ENCODE measurements at places on chromosomes 11 and 22.

DNA sequence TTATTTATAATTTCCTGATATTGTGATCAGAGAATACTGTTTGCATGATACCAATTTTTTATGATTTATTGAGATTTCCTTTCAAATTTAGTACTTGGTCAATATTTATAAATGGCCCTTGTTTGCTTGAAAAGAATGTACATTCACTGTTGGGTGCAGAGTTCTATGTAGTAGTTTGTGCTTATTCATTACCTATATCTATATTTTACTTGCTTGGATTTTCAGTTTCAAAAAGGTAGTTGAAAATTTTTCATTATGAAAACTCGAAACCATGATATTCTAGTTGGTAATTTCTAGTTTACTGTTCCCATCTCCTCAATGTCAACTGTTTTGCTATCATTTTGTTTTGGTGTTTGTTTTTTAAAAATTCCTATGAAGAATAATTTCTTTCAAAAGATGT, 155.7 kb downstream of the AASDHPPT start:
- DNase-seq: no peak

- no peak for DNase-seq
Measured at GRCh38 chr22:23695571-23696325, 4.9 kb downstream of the RGL4 start.

DNA sequence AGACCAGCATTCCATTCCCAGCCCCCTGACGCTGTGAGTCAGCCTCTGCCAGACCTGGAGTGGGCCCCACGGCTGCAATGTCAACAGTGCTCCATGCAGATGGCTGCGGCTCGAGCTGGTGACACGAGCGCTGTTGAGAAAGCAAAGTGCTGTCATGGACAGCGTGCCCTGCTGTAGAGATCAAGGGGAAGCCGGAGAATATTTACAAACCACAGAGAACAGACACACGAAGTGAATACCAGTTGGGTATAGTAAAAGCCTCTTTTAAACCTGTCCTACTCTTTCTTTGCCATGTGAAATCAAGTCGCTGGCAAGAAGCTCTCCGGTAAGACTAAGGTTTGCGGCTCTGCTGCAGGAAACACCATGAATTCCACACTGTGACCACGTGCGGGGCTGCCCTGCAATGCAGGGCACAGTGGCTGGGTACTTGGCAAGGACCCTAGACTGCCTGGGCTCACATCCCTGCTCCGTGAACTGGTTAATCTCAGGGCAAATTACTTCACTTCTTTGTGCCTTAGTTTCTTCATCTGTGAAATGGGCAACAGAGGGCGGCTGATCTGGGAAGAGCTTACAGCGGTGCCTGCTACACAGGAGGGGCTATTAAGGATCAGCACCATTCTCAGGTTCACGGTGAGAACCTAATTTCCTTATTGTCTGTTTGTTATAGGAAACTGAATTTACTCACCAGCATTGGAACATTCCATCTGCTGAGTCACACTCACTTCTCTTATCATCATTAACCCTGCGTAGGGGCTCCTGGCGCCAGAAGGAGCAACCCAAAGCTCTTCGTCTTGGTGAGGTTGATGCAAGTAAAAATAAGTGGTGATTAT, 27.8 kb upstream of the ELFN2 start:
- peak; percentile 77 for DNase-seq

DNA sequence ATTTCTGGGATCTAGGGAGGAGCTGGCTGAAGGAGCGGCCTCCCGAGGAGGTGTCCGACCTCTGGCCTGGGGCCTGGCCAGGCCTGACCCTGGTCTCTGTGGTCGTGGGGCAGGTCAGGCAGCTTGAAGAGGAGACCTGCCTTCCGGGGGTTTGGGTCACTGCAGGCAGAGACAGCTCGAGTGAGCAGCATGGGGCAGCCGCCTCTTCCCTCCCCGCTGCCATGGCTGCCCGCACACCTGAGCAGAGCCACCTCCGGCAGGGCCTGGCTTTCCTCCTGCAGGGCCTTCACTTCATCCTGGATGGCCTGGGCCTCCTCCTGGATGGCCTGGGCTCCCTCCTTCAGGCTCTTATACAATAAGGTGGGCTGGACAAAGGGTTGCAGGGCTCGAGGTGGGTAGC, 8.0 kb upstream of the NAALADL1 start:
- no peak for DNase-seq

DNA sequence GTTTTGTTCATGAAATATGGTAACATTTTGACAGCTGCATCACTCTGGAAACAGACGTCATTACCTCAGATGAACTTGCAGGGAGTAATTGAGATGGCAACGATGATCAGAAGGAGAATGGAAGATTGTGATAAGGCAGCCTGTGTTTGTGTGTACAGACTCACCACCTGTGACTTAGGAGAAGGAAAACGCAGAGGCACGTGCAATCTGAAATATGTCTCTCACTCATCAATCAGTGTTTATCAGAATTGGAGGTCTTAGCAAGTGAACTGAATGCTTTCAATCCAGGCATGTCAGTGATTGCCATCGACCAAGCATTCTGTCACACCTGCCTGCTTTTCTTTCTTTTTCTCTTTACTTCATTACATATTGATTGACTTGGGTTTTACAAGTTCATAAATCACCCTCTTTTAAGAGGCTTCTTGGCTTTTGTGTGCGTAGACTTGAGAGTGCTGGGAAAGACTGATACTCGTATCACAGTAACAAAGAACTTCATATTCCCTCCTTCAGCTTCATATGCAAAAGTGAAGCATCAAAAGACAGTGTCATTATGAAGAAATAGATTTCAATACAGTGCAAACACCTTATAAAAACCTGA, 24.6 kb downstream of the FAT3 start:
- DNase-seq: no peak

DNA sequence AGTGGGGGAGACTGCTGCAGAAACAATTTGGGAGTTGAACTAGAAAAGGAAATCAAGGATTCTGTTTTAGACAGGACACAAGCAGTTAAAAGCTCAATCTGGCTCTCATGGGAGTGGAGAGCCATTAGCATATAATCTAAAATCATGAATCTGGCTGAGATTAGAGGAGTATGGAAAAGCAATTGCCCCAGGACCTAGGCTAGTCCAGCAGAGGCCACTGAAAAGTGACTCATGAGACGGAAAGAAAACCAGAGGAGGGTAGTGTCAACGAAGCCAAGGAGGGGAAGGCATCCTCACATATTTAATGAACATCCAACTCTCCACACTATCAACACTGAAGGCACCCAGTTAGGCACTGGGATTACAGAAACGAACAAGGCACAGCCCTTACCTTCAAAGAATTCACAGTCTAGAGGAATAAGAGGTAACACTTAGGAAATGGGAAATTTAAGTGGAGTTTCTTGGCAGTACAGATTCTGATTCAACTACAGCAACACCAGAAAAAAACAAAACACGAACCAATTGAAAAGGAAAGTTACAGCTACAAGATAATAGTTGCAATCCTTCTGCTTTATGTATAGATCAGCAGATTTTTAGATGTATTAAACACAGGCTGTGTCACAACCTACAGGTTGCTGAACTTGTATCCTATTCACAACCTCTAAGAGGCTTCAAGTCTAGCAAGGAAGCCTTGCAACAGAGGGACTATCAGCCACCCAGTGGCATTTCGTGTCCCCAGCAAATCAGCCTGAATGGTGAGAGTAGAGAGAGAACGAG, 43.7 kb upstream of the CHST1 start:
- no peak for DNase-seq

DNA sequence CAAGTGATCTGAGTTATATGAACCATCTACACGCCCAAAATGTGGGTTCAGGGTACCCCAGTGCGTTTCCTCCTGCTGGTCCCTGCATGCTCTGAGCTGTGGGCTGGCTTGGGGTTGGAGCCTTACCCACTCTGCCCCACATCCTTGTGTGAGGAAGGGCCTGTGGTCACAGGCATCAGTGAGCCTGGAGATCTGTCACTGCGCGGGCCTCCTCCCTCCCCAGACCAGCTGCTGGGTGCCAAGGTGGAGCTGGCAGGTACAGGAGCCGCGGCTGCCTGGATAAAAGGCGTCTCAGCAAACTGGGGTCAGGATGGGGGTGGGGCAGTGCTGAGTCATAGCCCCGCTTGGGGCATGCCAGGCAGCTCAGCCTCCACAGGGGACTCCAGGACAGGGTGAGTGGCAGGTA, 17.9 kb downstream of the GNAZ start:
- peak; percentile 32 for DNase-seq

GRCh38 chr11:76151556-76152085, 54.7 kb downstream of the WNT11 start:
- no peak for DNase-seq

DNA sequence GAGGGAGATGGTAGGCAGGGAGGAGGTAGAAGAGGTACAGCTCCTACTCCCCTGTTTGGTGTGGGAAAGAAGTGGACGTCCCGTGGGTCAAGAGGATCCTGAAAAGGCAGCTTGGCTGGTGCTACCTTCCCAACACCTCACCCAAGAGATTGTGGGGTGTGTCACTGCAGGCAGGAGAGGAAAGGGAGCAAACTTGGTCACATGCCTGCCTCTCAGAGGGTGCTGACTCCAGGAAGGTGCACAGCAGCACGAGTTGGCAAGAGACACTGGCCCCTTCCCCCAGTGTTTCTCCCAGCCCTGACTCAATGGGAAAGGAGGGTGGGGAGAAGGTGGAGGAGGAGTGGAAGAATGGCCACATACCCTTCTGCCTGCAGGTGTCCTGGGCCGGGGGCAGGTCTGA, 99.6 kb downstream of the CSNK2A3 start:
- no peak for DNase-seq

DNA sequence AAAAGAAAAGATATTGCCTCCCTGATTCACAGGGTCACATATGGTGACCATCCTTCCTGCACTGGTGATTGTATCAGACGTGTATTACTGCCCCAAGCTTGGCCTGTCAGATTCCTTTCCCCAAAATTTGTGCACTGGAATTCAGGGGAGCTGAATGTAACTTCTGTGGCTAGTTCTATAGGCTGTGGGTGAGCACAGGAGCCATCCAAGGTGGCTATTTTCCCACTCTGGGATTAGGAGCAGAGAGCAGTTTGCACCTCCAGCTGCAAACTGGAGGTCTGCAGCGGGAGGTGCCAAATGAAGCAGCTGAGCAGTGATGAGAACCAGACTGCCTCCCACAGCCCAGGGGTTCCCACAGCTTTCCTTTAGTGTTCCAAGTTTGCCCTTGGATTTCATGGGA, 124.2 kb upstream of the PITPNB start:
- no peak for DNase-seq

GRCh38 chr22:17862646-17863181, 88.4 kb upstream of the BID start:
- DNase-seq: no peak

GRCh38 chr11:125182573-125182972, 18.0 kb downstream of the PKNOX2 start:
- DNase-seq: no peak

- DNase-seq: no peak
Measured at GRCh38 chr11:125315079-125315740, 150.7 kb downstream of the PKNOX2 start.

DNA sequence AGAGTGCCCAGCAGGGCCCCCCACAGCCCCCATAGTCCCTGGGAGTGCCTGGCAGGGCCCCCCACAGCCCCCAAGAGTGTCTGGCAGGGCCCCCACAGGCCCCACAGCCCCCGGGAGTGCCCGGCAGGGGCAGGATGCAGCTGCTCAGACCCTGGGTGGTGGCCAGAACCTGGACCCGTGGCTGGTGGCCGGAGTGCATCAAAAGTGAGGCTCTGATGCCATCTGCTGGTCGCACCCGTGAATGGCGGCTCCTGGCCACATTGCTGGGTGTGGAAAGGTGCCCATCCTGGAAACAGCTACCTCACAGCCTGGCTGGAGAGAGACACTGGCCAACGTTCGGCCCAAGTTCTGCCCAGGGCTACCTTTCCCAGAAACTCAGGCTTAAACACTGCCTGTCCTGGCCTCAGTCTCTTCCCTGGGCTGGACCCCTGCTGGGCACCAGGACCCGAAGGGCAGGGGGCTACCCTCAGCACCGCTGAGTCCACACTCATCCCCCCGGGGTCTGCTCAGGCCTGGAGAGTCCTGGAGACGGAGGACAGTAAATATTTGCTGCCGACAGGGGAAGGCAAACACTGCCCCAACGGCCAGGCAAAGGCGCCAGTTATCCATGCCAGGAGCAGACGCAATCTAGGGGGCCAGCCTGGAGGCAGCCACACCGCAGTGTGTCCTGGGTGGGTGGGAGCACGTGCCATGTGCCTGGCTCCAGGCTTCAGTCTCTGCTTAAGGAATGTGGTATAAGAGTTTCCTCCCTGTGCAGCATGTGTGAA, 4.4 kb downstream of the INS start:
- peak; percentile 51 for DNase-seq

DNA sequence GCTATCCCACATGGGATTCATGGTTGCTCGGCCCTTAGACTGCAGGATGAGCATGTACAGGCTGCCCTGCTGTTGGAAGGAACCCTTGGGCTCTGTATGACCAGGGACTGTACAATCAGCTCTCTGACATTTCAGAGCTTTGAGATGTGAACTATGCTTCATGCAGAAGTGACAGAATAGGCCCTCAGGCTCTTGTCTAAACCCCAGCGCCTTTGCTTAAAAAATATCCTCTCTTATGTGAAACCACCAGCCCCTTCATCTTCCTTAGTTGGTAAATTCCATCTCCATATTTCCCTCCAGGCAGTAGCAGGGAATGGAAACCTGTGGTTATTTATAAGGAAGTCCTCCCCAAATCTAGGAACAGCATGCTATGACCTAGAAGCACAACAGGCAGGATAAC, 78.9 kb upstream of the PLET1 start:
- no peak for DNase-seq

DNA sequence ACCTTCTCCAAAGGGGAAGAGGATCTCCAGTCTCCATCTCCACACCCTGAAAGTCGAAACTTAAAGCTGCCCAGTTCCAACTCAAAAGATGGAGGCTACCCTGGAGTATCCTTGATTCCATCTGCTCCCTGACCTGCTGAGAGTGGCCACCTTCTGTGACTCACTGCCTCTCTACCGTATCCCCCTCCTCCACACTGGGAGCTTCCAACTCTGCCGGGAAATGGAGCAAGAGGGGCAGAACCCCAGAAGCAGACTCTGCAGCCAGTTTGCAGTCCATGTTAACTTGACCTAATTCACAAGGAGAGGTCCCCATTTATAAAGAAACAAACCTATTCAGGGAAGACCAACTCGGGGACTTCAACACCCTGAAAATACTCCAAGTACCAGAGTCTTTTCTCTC, 22.0 kb upstream of the IRAG1 start:
- DNase-seq: no peak

DNA sequence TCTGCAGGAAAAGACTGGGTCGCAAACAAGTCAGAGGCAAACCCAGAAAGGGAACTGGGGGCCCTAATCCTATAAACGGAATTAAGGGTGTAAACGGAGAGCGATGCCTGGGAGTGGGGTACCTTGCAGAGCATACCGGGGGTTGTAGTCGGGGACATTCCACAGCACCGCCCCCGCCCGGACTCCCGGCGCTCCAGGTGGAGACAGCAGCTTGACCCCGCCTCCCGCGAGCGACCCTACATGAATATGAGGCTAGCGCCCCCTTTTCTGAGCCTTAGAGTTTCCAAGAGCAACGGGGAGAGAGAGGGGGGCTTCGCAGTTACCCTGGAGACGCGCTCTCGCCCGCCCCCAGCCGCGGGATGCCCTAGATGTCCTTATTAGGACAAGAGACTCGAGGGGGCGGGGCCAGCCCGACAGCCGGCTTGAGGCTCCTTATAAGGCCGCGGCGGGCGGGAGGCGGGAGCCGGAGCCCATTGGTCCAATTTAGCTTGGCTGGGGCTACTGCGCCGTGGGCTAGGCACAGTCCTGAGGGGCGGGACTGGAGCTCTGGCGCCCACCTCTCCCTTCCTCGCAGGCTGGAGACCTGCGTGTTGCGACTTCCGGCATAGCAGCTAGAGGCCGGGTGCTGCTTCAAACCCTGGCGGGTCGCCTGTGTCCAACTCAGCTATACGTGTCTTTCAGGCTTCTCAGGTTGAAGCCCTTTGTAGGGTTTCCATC, 980 bp upstream of the MUS81 start:
- DNase-seq: peak; percentile 99

GRCh38 chr11:102119997-102120396, 9.8 kb downstream of the YAP1 start:
- no peak for DNase-seq

Measured in hematopoietic multipotent progenitor cell treated with erythropoietin and hydrocortisone succinate and interleukin-3 and kit ligand, for 8 days (in vitro differentiated cells).